ENCODE measurements at places on chromosomes 13 and 19.
A peak's percentile ranks its signal among the peaks of the same experiment; 100 is the strongest.

- no peak for DNase-seq
These were observed 6.3 kb downstream of the ZNF45 start for GRCh38 chr19:43928820-43929219.

- peak; percentile 20 for DNase-seq
These were observed 6.2 kb downstream of the MRPS31 start for GRCh38 chr13:40764587-40765403.

GRCh38 chr13:92187378-92187989 is 789.1 kb downstream of the GPC5 start:
- DNase-seq, result no peak

DNA sequence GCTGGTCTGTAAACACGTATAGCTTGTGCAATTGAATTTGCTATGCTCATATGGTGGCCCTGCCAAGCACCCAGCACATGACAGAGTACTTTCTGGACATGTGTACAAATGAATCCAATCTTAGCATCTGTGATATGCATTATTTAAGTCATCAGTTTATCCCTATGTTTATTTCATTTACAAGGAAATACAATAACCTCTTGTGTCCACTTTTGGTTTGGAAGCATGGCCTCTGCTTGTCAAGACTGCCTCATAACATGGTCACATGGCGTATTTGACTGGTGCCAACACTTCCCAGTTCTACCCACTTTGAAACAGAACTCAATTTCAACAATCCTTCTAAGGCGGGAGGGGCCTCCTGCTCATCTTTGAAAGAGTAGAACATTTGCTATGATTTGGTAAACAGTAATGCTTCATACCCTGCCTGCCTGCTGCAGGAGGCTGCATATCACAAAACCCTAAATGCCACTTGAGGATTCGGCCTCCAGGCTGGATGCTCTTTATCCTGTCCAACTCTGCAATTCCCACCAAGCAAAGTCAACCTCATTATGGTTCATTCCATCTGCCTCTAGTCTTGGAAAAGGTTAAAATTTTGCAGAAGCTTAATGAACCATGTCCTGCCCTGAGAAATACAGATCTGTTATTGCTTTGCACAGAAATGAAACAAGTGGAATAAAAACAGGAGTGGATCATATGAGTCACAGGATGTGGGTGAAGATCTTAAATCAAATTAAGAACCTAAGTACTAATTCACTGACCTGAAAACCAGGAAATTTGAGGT is 151.3 kb downstream of the CYSLTR2 start:
- DNase-seq, result no peak

- DNase-seq, result no peak
These were observed 229.7 kb downstream of the KCTD12 start for GRCh38 chr13:76656500-76656899.

DNA sequence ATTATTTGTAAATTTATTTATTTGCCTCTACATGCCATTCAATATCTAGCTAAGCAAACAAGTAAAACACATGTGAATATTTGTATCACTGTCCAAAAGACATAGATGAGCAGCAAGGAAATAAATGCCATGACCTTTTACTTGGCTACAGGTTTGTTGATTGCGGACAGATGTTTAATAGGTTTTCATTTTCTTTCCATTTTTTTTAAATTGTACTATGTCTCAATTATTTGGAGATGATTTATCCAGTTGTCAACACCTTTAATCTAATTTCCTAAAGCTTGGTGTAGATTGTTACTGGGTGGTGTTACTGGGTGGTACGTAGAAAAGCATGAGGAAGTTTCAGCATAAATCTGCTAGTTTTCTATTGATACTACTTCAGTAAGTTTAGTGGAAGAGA is 560.6 kb upstream of the SPRY2 start:
- no peak for DNase-seq

GRCh38 chr13:22757530-22758120 is 423.2 kb upstream of the SGCG start:
- no peak for DNase-seq

GRCh38 chr19:40413291-40413845 is at the start of gene PRX:
Gene PRX (minus strand): TSS chr19:40413378. CDS start chr19:40407932, 5,446 bp downstream.
- DNase-seq, result no peak

- DNase-seq, result no peak
These were observed 43.2 kb downstream of the FLT3 start for GRCh38 chr13:28056970-28057712.

- peak; percentile 50 for DNase-seq
These were observed 1.8 kb downstream of the SHKBP1 start for GRCh38 chr19:40578442-40578908.

DNA sequence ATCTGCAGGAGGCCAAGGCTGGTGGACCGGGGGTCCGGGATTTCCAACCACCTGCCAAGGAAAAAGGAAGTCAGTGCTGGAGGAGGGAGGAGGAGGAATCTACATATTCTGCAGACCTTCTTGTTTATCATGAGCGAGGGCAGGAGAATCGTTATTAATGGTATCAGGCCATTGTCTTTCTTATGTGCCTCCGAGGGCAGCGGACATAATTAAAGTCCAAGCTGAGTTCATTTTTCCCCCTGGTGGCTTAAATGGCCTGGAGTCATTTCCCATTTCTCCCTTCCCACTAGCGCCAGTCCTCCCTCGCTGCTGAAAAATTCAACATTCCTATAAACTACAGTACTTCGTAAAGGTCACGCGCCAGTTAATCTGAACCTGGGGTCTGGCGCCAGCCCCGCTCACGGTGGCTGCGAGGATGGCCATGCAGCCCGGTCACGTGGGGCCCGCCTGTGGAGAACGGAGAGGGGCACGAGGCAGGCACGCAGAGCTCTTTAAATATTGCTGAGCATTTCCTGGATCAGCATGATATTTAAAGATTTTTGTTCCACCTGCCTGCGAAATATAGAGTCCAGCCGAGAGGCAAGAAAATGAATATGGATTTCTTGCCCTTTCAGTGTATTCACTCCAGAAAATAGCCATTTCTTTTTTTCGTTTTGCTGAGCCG is 85.2 kb upstream of the PCDH8 start:
- no peak for DNase-seq

DNA sequence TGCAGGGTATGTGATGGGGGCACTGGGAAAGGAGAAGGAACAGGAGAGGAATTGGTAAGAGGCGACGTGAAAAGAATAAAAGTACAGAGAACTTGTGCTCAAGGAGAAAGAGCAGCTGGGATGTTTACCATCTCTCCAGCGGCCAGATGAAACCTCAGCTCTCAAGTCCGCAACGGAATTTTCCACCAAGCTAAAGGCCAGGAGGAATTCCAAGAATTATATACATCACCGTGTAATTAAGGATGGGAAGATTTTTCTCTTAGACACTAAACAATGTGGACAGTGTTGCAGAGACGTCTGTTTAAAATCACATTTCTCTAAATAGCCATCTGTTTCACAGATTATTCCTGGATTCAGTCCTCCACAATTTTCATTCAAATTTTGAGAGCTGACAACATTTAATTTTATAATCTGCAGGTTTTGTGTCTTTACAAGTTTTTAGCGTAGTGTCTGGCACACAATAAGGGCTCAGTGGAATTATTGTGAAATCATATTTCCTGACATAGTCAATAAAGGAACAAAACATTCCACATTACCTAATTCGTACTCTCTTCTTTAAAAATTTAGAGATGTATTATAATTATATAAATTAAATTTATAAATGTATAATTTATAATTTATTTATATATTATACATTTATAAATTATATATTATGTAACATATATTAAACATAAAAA is 23.0 kb upstream of the USP29 start:
- DNase-seq, result no peak

- DNase-seq, result no peak
These were observed 731.0 kb downstream of the SLITRK6 start for GRCh38 chr13:85068231-85068630.

DNA sequence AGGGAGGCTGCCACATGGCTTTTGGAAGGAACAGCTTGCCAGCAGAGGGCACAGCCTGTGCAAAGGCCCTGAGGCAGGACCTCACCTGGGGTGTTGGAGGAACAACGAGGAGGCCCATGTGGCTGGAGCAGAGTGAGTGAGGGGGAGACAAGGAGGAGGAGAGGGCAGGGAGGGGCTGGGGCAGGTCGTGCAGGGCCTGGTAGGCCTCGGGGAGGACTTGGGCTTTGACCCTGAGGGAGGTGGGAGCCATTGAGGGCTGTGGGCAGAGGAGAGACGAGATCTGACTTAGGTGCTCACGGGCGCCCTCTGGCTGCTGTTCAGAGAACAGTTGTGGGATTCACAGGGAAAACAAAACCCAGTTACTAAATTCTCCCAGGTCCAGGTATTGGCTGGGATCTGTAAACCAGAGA is 25.2 kb downstream of the ZNRF4 start:
- no peak for DNase-seq

DNA sequence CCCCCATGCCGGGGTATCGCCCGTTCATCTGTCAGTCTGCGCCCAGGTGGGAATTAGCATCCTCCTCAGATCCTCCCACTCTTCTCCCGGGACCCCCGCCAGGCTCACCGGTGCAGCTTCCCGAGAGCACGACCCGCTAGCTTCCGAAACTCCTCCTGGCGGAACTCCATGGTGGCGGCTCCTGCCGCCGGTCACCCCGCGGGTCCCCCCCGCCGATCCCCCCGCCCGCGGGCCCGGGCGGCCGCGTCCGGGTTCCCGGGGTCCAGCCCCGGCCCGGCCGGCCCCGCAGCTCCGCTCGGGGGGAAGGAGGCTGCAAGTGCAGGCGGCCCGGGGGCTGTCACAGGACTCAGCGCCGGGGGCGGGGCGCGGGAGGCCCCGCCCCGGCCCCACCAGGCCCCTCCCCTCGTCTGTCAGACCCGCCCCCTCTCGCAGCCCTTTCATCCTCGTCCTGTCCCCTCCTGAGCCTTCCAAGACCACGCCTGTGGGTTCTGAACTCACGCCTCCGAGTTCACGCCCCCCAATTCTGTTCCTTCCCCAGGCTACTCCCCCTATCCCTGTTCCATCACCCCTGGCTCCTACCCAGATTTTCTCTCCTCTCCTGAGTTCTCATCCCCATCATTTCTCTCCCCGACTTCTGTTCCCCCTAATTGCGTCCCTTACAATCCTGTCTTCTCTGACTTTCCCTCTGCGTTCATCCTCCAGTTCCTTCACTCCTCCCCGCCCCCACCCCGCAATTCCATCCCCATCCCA is at the start of gene SLC17A7:
TSS of gene SLC17A7 (minus strand) at position 318 of the 750 bp plus-strand sequence. CDS start at position 170, 148 bp downstream.
- DNase-seq, result peak; percentile 47

DNA sequence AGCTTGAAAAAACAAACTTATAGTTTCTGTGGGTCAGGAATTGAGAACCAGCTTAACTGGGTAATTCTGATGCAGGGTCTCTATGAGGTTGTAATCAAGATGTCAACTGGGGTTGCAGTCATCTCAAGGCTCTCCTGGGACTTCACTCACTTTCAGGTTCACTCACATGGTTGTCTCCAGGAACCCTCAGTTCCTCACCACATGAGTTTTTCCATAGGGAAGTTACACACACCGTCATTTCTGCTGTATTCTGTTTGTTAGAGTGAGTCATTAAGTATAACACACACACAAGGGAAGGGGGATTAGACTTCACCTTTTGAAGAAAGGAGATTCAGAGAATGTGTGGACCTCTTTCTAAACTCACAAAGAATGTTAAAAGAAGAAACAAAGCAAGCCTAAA is 34.9 kb upstream of the MLNR start:
- no peak for DNase-seq

DNA sequence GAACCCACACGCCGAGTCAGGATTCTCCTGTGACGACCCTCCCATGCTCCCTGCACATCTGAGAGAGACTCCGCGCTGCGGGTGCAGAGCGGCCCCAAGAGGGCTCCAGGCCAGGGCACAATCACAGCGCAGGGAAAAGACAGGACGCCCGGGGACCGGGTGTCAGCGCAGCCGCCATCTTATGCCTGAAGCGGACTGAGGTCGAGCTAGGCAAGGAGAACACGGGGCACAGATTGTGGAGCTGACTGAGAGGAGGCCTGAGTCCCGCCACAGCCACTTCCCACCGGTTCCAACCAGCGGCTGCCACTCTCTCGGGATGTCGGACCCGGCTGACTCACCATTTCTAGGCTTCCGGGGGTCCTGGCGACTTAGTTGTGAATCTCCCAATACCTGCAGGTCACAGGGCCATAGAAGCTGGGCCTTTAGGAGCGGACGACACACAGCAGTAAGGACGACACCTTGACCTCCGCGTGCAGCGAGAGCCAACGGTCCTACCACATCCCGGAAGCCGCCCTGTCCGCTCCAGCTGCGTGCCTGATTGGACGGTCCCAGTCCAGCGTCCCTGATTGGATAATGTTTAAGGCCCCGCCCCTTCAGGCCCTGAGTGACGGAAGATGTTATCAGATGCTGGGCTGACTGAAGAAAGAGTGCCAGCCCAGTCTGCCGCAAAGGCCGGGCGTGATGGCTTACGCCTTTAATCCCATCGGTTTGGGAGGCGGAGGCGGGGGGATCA is at the start of gene ZNF728:
TSS of gene ZNF728 (minus strand) at position 487 of the 733 bp plus-strand sequence. CDS start at position 341, 146 bp downstream.
- DNase-seq, result no peak
